Small intestine (tissue), 16 donors: ENCODE measurements at places on chromosomes 6 and 20.
A peak's percentile ranks its signal among the peaks of the same experiment; 100 is the strongest.

GRCh38 chr6:157226026-157226625 is 97.2 kb downstream of the TMEM242 start:
- DNase-seq: no peak

- DNase-seq: no peak
These were observed 731.6 kb upstream of the MMS22L start for GRCh38 chr6:98014442-98015201.

GRCh38 chr6:106555767-106556166 is 73.5 kb downstream of the RTN4IP1 start:
- no peak for DNase-seq

GRCh38 chr6:38170666-38171355 is 351.3 kb downstream of the ZFAND3 start:
- no peak for DNase-seq

DNA sequence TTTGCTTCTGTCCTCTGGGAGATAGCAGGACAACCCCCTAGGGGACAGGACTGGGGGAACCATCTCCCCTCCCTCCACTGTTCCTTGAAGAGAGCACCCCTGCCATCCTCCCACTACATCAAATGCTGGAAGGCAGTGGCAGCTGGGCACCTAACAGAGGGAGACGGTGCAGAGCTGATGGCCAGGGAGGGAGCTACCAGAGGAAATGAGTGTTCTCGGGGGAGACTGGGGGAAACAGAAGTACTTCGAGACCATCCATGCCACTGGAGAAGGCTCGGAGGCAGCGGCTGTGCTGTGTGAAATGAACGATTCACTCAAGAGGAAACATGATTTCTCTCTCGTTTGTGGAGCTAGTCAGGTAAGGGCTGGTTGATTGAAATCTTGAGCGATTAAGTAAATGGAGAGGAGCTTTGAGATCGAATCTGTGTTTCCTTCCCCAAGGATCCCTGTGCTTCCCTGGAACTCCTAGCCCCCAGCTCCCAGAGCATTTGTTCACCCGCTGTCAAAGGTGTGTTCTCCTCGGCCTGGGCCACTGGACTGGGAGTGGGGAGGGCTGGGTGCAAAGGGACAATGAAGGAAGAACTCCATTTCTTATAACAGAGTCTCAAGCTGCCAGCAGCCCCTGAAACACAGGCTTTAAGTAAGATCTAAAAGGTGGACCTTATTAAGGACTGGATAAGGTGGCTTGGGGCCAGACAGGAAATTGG is 261.3 kb upstream of the MOCS1 start:
- no peak for DNase-seq

- peak; percentile 54 for DNase-seq
These were observed 38.2 kb downstream of the ZNF341 start for GRCh38 chr20:33770005-33770404.

DNA sequence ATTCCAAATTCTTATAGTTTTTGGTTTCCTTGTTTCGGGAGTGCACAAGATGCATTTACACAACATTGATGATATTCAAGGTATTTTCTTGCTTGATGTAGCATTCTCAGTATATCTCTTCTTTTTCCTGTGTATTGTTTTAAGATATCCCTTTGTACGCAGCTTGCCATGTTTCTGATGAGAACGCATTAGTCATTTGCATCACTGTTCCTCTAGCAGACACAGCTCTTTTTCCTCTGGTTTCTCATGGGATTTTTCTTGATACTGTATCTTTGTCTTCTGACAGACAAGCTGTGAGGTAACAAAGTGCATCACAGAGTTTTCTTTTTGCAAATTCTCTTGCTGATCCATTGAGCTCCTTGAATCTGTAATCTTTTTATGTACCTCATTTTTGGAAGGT is 146.4 kb downstream of the SLC22A3 start:
- DNase-seq: no peak

DNA sequence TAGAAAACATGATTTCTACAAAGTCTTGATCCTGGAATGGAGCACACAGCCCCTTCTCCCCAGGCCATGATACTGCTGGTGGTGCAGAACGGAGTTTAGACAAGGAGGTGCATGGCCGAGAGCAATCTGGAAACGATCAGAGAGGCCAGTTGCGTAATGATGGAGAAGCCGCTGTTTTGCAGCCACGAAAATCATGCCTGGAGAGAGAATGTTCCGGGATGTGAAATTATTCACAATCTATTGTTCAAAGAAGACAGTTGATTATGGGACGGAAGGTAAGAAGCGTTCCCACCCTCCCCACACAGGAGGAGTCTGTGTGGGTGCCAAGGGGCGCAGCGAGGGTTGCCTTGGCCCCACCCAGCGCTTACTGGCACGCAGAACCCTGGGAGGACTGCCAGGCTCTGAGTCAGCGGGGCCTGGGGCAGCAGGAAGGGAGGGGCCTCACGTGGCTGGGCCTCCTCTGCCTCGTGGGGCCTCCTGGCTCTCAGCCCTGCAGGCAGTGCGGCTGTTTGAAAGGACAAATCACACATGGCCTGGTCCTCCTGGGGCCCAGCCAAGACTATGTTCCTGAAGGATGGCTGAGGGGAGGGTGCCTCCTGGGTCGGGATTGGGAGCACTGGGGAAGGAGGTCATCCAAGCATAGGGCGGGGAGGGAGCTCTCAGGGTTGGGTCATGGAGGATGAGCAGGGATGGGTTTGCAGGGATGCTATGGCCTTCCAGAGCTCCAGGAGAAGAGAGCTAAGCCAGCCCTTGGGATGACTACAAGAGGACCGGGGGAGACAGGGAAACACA is 8.7 kb upstream of the AP5S1 start:
- peak; percentile 99 for DNase-seq

GRCh38 chr6:53066077-53066417 is 843 bp downstream of the FBXO9 start:
- peak; percentile 66 for DNase-seq

- DNase-seq: no peak
These were observed 65.5 kb downstream of the MAN1A1 start for GRCh38 chr6:119283979-119284545.

- no peak for DNase-seq
These were observed 176.9 kb upstream of the OPRM1 start for GRCh38 chr6:153862139-153862538.

- no peak for DNase-seq
These were observed 120.9 kb downstream of the ANKRD60 start for GRCh38 chr20:58107533-58107932.

DNA sequence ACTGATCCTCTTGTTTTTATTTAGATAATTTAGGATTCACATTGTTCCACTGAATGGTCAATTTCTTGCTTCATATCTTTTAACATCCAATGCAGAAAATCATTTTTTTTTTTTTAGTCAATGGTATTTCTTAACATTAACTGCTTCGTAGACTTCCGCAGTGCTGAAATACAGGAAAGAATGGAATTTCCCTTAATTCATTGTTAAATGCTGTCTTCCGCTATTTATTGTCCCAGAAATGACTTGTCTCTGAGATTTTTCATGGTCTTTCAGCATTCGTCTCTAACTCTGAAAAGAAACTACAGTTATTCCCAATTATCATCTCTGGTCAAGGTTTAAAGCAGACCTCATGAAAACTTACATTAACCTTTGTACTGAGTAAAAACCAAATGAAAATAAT is 1029.1 kb upstream of the MANEA start:
- DNase-seq: no peak
